ENCODE measurements at places on chromosomes 6 and 20.

DNA sequence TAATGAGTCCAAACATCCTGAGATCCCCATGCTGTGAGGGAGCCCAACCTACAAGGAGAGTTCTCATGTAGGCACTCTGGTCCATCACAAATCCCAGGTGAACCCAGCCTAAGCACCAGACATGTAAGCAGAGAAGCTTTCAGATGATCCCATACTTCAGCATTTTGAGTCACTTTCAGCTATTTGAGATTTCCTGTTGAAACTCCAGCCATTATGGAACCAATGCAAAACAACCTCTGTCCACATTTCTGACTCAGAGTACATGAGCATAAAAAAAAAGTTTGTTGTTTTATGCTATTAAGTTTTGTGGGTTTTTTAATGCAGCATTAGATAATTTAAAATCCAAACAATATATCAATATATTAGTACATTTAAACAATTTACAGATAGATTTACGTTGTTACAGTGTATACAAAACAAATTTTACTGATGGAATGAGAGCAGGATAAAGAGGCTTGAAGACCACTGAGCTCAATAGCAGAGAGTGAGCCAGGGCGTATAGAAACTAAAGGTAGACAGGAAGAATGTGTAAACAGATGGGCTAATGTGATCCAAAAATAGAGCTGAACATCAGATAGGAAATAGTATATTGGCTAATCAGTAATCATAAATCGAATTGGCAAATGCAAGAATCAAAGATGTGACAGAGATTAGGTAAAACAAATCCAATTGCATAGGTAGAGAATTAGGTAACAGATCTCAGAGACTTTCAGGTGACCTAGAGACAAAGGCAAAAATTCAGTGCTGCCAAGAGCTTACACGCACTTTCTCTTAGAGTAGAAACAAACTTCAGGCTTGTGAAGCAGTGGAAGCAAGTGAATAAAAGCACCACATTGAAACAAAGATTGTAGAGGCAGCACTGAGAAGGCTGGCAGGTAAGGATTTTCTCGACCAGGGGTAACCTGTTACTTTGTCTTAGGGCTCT is 36.2 kb upstream of the PLCB1 start:
- no peak for DNase-seq

DNA sequence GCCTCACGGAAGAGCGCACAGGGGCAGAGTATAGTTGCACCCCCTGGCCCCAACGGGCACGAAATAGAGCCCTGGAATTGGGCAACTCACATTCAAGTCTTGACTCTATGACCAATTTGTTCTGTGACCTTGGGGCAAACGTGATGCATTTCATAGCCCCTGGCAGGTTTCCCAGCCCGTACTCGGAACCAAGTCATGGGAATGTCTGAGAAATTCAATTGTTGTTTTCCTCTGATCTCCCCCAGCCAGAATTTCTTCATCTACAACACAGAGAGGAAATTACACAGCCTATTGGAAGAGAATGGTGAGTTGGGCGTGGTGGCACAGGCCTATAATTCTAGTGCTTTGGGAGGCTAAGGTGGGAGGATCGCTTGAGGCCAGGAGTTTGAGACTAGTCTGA is 322.3 kb upstream of the SULF2 start:
- DNase-seq: no peak

DNA sequence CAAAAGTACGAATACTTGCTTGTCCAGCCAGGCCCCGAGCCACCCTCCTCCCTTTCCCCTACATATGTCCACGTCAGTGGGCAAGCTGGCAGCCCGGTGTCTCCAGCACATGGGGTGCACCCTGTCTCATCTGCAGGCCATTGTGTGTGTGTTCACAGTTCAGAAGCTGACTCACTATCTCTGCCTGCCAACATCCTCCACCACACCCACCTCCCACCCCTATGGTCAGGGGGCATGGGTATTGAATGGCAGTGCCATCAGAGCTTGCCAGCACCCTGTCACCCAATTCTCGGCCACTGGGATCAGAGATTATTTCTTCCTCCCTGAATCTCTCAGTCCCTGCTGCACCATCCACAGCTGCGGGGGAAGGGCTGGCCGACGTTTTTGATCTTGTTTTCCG is 195.7 kb downstream of the FARS2 start:
- no peak for DNase-seq

- no peak for DNase-seq
Measured at GRCh38 chr6:2875359-2876191, 27.5 kb downstream of the SERPINB9 start.

- DNase-seq: peak; percentile 27
Measured at GRCh38 chr6:106974999-106975737, 639 bp upstream of the CD24 start.

- DNase-seq: no peak
Measured at GRCh38 chr6:8086755-8087306, 15.5 kb downstream of the EEF1E1 start.

DNA sequence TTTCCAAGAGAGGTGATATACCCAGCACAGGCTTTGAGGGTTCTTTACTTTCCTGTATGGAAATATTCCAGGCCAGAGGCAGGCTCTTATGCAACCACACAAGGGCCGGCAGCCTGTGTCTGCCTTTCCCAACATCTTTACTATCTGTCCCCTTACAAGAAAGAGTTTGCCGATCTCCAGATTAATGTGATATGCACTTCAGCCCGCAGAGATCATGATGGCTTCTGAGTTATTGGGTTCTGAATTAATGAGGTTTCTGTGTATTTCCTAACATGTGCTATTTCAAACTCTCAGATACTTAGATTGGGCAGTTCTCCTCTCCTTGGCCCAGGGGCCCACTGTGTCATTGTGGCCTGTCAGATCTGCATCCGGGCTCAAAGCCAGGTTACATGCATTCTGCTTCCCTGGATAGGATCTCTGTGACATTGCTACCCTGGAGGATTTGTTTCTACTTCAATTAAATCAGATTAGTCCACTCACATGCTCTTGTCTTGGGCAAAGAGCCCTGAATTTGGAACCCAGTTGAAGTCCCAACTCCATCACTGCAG is 56.6 kb downstream of the TGM2 start:
- DNase-seq: no peak

GRCh38 chr20:2234598-2235191 is 61.1 kb upstream of the TGM3 start:
- no peak for DNase-seq

DNA sequence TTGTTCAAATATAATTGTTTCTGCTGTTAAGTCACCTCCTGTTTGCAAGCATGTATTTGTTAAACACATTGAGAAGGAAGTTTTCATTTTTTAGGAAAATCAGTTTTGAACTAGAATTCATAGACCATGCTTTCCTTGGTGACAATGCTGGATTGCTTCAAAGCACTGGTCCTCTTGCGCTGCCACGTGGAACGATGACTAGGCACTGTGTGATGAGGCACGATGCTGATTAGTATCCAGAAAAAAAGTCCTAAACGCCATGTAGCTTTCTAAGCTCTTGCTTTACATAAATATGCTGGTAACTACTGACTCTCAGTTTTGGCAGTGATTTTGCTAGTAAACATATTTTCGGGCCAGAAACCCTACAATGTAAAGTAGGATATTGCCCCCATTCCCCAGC is 11.1 kb upstream of the EXOC2 start:
- DNase-seq: no peak

DNA sequence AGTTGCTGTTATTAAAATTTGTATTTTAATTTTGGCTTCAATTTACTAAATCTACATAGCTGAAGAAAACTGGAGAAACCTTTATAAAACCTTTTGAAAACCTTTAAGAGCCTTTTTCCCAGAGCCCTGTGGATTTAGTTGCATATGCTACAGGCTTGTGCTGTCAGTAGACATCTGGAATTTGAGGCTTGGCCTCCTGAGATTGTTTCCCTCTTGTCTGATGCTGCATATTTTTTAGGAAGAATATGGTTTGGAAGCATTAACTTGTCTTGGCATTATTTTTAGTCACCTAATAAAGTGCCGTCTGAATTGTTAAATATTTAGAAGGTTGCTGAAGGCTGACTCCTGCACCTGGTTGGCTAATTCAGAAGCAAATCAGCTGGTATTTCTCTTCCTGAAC is 369.4 kb downstream of the UTRN start:
- DNase-seq: no peak

Measured in GM12892 (cell line).